ENCODE measurements at places on chromosomes 2 and 18.

GRCh38 chr2:175579646-175580045, 398.1 kb upstream of the ATP5MC3 start:
- DNase-seq: no peak

DNA sequence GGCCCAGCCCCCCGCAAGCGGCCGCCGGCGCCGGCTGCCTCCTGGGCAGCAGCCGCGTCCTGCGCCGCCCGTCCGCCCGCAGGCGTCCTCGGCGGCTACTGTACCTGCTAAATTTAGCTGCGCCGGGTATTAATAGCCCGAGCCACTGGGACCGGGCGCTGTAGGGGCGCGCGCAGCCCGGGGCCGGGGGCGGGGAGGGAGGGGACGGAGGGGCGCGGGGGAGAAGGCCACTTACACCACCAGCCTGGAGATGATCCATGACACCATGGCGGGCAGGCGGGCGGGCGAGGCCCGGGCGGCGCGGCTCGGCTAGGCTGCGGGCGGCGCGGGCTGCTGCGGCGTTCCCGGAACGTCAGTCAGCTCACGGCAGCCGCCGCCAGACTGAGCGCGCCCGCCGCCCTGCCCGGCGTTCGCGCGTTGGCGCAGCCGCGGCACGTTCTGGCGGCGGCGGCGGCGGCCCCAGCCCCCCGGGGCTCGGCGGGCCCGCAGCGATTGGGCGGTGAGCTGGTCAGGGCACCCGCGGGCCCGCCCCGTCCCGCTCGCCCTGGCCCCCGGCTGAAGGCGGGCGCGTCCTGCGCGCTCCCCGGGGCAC, at the start of gene REEP1:
REEP1 (minus strand) TSS at position 383 of the 592 bp plus-strand sequence; CDS start at position 267, 116 bp downstream.
- DNase-seq: no peak

- no peak for DNase-seq
Measured at GRCh38 chr2:193348055-193348454, 1153.3 kb upstream of the TMEFF2 start.

- no peak for DNase-seq
Measured at GRCh38 chr18:10225300-10225699, 229.1 kb upstream of the APCDD1 start.

- no peak for DNase-seq
Measured at GRCh38 chr2:38666556-38666910, 619 bp downstream of the GALM start.

- DNase-seq: no peak
Measured at GRCh38 chr18:63095768-63096167, 223.8 kb downstream of the BCL2 start.

DNA sequence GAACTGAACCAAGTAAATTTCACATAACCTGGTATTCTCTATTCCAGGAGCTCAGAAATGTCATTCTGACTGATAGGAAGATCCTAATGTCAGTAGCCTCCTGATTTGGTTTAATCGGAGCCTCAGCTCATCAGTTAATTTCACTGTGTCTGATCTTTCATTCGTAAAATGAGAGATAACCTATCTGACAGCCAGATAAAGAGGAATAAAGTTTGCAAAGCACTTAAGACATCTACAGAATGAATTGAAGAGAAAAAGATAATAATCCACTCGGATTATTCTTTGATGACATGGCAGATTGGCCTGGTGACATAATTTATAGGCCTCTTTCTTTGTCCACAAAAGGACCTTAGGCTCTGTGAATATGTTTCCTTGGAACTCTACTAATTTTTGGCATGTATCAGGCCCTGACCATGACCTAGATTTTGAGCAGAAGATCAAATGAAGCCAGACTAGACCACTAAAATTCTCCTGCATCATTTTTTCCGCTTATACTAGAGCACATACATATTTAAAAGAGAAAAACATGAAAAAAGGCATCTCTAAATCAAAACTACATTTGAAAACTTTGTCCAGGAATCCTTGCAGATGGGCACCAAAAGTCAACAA, 312.4 kb downstream of the MTX2 start:
- DNase-seq: no peak

- no peak for DNase-seq
Measured at GRCh38 chr2:64681479-64681967, 27.8 kb upstream of the SERTAD2 start.

DNA sequence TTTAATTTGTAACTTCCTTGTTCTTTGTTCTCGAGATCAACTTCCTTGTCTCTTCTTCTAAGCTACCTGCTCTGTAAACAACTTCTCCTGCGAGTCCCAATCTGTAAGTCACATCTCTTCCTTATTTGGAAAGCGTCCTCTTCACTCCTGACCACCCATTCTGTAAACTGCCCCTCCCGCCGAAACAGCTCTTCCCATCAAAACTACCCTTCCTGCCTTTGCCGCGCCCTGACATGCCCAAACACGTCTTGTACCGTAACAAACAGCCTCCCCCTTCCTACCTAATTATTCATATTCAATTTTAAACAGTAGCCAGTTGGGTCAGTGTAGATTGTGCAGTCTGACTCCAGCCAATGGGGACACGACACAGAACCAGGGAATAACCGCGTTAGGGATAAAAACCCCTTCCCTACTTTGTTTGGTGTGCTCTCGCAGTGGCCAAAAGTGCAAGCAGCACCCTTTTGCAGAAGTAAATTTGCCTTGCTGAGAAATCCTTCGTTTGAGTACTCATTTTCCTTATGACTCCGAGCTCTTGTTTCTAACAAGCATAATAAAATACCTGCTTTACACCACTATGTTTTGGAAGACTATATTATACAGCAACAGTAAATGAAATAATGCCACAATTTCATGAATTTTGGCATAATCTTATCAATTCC, 39.8 kb downstream of the PIAS2 start:
- no peak for DNase-seq

GRCh38 chr2:150742094-150742493, 254.6 kb upstream of the RND3 start:
- DNase-seq: no peak
